Stimulated activated CD4-positive, alpha-beta T cell treated with anti-CD3 and anti-CD28 coated beads, TNF-alpha, amount 100 ng/mL, for 48 hours (primary cell): ENCODE measurements at places on chromosomes 1 and 21.

DNA sequence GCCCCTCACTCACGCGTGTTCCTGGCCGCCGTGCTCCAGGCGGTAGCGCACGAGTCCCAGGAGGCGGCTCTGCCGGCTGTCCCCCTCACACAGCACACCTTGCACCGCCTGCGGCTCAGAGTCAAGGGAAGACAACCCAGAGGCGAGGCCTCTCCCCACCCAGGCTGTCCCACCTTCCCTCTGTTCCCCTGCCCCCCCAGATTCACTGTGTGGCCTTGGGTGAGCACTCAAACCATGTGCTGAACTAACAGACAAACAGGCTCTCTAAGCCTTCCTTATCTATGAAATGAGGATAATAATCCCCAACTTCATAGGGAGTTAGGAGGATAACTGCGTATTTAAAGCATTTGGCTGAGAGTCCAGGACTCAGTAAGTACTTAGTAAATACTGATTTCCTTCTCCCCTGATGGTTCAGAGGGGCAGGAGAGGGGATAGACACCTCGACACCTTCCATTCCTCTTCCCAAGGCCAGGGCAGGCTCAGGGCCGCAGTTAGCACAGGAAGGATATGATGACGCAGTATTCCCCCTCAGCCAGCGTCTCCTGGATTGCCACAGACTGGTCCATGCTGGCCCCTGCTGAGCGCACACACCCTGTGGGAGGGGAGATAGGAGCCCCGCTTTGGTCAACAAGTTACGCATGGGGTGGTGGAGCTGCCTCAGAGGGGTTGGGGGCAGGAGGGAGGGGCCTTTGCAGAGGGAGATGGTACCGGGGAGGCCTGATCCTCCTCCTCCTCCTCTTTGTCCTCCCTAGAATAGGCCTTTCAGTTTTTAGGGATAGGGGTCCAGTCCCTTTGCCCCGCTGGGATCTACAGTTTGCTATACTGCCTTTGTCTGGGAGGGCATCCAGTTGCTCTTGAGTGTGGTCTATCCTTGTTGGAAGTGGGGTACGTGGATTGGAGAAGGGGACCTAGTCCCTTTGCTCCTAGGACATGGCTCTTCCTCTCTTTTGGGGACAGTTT lies 830 bp downstream of the INPP5B start:
- DNase-seq: no peak

DNA sequence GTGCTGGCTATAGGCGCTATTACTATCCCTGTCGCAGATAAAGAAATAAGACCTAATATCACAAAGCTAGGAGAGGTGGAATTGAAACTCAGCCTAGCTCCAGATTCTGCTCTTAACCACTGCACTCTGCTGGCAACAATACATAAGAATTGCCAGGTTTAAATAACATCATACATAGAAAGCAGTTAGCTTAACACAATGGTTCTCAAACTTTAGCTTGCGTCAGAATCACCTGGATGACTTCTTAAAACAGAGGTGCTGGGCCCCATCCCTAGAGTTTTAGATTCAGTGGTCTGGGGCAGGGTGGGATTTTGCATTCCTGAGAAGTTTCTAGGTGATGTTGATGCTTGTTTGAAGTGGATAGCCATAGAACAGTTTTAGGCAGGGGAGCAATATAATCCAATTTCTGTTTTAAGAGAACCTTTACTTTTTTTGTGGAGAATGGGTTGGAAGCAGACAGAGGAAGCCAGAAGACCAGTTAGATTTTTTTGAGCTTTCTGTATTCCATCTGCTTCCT lies 1.1 kb upstream of the POMGNT1 start:
- no peak for DNase-seq

DNA sequence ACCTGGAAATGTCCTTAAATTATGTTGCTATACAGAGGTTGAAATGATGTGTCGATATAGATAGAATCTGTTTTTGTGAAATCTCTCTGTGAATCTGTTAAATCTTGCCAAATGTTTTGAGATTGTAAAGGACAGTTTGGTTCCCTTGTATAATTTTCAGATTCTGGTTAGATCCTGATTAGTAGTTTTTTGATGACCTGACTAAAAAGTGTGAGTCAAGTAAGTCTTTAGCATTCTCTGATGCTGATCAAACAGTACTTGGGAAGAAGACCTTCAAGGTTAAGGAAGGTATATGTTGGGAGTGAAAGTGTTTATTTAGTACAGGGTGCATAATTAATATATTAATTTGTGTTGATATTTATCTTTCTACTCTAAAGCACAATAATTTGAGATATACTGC lies 32.7 kb downstream of the DDI2 start:
- no peak for DNase-seq

GRCh38 chr1:11833900-11834299 lies 13.7 kb downstream of the NPPA start:
- no peak for DNase-seq

- DNase-seq: no peak
Observed at GRCh38 chr1:228778466-228778865, 43.2 kb downstream of the RHOU start.

DNA sequence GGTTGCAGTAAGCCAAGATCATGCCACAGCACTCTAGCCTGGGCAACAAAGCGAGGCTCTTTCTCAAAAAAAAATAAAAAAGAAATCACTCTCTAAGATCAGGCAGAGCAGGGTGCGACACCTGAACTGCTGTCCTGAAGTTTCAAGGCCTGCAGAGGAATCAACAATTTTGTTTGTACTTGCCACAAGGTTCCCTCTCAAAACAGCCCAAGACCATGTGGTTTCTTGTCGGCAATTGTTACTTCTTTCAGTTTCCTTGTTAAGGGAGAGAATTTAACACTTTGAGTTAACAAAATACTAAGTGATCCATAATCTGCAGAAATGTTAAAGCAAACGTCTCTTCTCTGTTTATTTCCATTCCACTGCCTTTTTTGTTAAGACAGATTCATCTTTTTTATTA lies 36.5 kb downstream of the MACO1 start:
- no peak for DNase-seq

DNA sequence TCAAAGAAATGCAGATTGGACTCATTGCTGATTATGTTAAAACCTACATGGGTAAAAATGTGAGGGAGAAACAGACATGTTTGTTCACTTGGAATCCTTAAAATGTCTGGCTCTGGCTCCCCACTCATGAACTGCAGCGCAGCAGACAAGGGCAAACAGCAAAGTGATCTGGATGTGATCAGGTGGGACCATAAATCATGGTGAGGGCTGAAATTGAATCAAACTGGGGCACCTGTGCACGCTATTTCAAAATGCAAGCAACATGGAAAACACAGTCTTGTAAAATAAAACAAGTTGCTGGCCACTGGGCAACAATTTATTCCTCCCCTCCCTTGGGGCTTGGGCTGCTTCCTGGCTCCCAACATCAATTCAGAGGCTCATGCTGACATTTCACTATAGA lies 373.4 kb downstream of the SEC16B start:
- no peak for DNase-seq

GRCh38 chr1:31412732-31413404 lies at the start of gene SERINC2:
SERINC2 (plus strand) TSS chr1:31413213; CDS start chr1:31413266, 53 bp downstream.
- no peak for DNase-seq

DNA sequence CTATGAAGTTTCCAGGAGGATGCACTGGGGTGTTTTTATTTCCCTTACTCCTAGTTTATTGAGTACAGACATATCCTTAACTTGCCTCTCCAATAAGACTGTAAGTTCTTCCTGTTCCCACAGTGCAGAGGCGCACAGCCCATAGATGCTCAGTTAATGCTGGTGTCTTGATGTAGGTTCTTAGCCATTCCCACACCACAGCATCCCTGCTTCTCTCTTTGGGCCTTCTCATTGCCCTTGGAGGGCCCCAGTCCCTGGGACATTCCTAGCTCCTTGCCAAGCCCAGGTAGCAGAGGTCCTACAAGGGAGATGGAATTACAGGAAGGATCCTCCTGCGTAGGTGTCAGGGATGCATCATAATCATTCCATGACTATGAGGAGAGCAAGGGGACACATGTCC lies 61.6 kb upstream of the HMGB4 start:
- DNase-seq: no peak

DNA sequence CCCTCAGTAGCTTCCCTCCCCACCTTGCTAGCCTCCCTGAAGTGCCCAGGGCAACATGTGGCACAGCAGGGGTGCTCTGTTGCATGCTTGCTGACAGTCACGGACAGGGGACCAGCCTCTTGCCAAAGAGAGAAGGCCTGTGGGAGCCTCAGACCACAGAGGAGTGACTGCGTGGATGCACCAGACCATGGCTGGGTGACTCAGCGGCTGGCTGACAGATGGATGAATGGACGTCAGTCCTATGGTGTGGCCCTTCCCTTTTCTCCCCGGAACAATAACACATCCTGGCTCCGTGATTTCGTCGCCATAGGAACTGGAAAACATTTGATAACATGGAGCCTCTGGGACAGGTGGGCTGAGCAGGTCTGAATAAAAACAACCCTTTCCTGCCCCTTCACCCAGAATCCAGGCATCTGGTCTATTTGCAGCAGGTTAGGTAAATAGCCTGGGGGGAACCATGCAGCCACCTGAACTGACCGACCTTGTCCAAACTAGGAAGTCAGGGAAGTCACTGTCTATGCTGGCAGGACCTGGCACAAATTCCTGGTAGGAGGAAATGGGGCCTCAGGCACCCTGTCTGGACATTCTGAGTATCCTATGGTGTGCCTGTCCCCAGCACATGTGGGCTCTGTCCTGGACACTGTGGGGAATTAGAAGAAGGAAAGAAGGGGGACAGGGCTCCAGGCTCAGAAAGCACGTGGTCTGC lies 53.3 kb downstream of the NENF start:
- DNase-seq: no peak
